ENCODE measurements at places on chromosomes 4 and X. TPM values are rescaled to one million over a fixed set of nuclear protein-coding genes. Genes with fewer than 3 reads are reported as not detected.
A peak's percentile ranks its signal among the peaks of the same experiment; 100 is the strongest.

DNA sequence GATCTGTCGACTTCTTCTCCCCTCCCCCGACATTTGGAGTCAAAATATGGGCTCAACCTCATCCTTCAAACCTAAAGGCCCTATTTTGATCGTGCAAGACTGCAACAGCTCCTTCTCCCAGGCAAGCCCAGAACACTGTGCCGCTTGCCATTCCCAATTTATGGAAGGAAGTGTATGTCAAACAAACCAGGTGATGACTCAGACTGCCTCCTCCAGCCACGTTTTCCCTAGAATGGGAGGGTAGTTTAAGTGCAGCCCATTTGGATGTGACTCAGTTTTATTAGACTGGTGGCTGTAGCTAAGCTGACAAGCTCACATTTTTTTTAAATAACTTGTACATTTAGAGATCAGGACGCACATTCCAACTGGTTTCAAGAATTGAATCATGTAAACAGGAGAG is 570.4 kb upstream of the DIPK2B start:
- no peak for ATAC-seq

DNA sequence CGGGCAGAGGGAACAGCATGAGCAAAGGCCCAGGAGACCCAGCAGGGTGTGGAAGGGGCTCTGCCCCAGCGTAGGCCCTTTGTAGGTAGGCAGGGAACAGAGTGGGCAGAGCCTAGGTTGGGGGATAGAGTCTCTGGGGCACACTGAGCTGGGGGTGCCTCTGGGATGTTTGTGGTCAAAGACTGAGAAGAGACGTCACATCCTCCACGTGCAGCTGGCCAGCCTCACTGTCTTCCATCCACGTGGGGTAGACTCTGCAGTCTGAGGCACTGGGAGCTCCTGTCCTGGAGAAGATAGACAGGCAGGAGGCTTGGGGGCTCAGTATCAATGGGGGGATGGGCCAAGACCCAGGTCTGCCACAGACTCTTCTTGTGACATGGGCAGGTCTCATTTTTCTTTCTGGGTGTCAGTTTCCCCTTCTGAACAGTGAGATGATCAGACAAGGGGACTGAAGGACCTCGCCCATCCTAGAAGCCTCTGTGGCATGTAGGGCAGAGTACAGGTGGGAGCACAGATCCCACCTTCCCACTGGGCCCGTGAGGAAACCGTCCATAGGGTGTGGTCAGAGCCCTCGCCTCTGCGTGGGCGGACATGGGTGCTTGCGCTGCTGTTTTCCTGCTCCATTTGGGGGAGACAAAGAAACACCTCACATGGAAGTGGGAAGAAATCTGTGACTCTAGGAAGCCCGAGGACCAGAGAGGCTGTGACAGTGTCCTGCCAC is 22.9 kb downstream of the WFS1 start:
- peak; percentile 3 for ATAC-seq

GRCh38 chrX:50707405-50707804 is 106.6 kb downstream of the SHROOM4 start:
- ATAC-seq = no peak

DNA sequence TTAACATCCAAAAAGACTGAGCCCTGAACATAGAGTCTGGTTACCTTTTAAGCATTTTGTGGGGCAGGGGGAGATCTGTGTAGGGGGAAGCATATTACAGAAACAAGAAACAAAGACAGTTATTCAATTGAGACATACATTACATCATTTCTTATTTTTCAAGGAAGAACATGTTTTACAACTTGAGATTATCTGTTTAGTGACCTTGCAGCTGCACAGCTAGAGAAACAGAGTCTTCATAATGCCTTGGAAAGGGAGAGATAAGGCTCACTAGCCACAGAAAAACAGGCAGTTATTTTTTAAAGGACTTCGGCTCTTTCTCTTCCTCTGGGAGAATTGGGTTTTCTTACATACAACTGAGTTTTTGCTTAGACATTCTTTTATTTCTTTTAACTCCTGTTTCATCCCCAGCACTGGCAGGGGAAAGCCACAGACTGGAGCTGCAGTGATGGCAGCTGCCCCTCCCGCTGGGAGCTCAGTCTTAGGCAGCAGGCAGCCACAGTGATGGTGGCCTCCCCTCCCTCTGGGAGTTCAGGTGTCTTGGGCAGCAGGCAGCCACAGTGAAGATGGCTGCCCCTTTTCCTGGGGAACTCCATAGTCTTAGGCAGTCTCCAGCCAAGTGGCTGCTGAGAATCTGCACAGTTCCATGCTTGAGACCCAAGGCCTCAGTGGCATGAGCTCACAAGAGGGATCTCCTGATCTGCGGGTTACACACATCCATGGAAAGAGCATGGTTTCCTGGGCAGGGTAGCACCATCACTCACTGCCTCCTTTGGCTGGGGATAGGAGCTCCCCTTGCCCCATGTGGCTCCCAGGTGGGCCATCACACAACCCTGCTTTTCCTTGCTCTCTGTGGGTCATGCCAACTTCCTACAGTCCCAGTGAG is 19.4 kb upstream of the TMPRSS11F start:
- no peak for ATAC-seq

The FABP2 gene
- not detected for total RNA-seq

The DCK gene
- total RNA-seq = 20.5 TPM

The ARL13A gene
- total RNA-seq = not detected
